Stimulated activated CD8-positive, alpha-beta memory T cell treated with anti-CD3 and anti-CD28 coated beads, Interleukin-7, amount 100 ng/mL, for 24 hours (primary cell): ENCODE measurements at places on chromosomes 4 and X.
A peak's percentile ranks its signal among the peaks of the same experiment; 100 is the strongest.

DNA sequence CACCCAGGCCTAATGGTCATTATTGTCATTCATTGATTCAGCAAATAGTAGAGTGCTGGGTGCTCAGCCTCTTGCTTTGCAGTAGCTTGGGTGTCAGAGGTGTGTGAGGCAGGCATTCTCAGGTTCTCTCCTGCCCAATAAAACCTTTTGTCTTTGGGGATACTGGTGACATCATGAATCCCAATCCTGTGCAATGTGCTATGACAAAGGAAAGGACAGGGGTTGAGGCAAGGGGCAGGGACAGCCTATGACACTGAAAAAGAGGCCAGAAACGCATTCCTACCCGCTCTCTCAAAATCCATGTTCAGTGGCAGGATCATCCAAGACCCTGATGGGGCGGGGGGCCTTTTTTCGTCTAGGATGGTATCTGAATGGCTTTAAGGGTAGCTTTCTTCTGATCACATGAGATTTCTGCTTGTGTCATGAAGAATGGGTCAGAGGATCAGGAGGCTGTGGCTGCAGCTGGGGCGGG lies 1.5 kb upstream of the FAM193A start:
- no peak for DNase-seq

DNA sequence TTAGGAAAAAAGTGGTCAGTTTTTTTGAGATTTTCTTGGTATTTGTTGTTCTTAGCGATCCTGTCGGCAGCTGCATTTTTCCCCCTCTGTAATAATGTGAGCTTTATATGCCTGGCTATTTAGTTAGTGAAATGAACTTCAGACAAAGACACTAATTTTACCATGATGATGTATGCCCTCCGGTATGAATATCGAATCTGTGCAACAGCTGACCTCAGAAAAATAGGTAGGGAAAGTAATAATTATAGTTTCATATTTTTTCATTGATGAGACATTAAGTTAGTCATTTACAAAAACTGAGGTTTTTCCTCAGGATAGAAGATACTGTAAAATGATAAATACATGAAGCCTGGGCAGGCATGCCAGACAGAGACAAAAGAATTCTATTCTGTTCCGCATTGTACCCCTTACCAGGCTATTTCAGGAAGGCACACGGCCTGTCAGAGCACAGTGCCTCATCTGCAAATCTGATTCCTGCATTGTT lies 155.8 kb downstream of the SHROOM3 start:
- DNase-seq, result no peak

DNA sequence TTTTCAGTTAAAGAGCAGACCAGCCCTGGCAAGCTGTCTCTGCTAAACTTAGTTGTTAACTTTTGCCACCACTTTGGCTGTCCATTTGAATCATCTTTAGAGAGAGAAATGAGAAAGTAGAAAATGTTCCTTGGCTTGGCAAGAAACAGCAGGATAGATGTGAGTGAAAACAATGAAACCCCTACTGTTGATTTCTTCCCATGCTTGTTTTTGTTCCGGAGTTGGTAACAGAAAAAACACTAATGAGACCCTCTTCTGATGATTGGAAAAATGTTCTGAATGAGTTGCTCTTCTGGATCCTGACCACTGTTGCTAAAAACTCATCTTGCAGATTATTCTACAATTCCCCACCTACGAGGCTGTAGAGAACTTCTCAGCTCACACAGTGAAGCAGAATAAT lies 203.3 kb downstream of the MAPK10 start:
- DNase-seq, result no peak

- DNase-seq, result no peak
These were observed 88.6 kb downstream of the PALLD start for GRCh38 chr4:168585168-168586091.

DNA sequence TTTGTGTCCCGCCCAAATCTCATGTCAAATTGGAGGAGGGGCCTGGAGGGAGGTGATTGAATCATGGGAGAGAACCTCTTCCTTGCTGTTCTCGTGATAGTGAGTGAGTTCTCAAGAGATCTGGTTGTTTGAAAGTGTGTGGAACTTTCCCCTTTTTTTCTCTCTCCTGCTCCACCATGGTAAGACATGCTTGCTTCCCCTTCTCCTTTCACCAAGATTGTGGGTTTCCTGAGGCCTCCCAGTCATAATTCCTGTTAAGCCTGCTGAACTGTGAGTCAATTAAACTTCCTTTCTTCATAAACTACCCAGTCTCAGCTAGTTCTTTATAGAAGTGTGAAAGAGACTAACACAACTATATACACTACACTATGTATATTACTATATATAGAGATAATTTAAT lies 697.8 kb upstream of the HS3ST1 start:
- no peak for DNase-seq

DNA sequence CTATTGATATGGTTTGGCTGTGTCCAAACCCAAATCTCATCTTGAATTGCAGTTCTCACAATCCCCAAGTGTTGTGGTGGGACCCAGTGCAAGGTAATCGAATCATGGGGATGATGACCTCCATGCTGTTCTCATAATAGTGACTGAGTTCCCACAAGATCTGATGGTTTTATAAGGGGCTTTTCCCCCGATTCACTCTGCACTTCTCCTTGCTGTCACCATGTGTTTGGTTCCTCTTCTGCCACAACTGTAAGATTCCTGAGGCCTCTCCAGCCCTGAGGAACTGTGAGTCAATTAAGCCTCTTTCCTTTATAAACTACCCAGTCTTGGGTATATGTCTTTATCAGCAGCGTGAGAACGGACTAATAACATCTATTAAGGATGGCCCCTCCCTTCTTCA lies 68.8 kb downstream of the FBXW7 start:
- no peak for DNase-seq

DNA sequence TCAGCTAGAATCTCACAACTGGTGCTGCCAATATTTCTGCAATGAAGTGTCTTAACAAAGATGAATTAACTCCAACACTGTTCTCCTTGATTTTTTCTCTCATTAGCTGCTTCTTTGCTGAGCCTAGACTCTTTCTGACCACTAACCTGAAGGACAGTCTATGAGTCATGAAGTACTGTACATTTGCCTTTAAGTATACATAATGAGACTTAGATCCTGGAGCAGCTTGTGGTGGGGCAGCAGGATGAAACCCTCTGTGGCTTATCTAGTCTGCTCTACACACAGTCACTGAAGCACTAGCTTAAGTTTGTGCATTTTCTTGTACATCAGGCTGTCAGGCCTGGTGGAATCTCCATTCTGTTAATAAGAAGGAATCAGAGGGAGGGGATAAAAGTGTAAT lies 307.4 kb upstream of the SMIM31 start:
- no peak for DNase-seq

DNA sequence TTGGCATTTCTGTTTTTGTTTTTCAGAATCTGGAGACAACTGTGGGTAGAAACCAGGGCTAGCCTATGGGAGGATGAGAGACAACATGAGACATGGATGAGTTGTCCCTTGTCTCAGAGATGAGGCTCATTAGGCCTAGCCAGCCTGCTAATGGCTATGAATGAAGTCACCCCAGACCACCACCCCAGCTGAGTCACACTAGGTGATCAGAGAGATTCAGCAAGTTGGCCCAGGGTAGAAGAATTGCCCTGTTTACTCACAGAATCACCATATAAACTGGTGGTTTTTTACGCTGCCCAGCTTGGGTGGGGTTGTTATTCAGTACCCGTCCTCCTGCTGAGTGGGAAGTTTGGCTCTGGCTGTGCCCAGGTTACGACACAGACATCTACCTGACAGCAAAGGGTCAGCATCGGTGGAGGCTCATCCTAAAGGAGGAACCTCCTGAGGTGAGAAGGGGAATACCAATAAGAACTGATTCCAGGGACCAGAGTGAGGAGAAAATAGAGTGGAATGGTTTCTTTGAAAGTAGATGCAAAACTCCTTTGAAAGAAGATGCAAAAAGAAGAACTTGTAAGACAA lies 17.2 kb upstream of the ARSJ start:
- no peak for DNase-seq

- no peak for DNase-seq
These were observed 144.1 kb upstream of the RBPJ start for GRCh38 chr4:26176598-26177149.

DNA sequence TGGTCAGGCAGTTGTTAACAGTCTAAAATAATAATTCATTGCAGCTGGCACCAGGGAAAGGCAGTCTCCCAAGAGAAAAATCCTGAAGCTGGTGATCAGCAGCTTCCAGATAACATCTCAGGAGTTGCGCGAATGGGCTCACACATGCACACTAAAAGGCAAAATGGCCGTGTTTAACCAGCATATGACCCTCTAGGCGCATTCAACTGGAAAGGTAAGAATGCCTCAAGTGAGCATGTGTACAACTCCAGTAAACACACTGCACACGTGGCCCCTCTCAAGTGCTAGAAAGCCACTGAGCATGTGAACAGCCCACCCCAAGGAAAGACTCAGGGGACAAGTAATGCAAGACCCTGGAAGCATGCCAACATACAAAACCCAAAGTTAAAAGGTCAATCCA lies 33.1 kb downstream of the STPG2 start:
- DNase-seq, result no peak

DNA sequence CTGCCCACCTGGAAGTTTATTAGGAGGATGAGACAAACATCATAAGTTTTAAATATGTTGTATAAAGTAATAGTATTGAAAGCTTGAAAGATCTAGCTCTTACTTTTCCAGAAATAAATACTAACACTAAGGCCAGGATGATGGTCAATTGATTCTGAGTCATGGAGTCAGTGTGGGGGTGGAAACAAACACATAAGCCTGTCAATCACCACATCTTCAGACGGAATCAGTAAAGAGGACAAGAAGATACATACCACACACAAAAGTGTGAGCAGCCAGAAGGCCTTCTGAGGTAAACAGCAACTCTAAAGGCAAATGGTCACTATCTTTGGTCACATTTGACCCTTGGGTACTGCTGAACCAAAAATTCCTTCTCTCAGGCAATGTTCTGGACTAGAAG lies 365.0 kb upstream of the RASGEF1B start:
- DNase-seq, result no peak

DNA sequence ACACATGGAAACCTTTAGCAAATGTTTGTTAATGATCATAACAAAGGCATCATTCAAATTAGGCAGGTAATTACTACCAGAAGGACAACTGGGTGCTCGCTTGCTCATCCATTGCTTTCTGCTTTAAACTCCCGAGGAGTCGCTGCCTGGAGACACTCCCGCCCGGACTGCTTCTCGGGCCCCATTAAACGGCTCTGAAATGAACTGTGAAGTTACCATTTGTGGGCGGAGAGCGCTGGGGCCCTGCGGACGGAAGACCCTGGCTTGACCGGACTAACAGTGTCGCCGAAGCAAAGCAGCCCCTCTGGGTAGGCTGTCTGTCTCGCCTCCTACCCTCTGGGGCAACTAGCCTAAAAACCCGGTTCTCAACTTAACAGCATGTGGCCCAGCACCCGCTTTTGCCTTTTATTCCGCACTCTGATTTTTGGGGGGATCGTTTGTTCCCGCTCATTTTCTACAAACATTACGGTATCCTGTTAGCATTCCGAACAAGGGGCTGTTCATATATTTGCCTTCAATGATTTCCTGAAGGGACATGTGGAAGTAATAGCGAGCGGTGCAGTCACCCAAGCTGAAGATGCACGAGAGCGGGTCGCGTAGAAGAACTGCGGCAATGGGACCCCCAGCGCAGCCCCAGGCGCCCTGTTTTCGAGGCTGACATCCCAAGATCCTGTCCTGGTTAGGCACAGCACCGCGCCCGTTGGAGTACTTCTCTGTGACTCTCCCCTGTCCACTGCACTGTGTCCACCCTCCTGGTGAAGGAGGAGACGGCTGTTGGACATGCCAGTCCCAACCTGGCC lies 1.6 kb upstream of the PDGFRA start:
- no peak for DNase-seq

DNA sequence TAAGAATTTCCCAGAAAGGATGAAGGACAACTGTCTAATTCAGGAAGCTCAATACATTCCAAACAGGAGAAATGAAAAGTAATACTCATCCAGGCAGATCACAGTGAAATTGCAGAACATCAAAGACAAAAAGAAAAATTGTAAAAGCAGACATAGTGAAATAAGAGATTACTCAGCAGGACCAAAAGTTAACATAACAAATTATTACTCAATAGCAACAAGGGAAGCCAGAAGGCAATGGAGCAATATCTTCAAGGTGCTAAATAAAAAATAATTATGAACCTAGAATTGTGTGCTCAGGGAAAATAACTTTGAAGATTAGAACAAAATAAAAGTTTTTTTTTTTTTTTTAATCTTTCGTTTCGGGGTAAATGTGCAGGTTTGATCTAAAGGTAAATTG lies 30.5 kb upstream of the ENPP6 start:
- DNase-seq, result no peak

DNA sequence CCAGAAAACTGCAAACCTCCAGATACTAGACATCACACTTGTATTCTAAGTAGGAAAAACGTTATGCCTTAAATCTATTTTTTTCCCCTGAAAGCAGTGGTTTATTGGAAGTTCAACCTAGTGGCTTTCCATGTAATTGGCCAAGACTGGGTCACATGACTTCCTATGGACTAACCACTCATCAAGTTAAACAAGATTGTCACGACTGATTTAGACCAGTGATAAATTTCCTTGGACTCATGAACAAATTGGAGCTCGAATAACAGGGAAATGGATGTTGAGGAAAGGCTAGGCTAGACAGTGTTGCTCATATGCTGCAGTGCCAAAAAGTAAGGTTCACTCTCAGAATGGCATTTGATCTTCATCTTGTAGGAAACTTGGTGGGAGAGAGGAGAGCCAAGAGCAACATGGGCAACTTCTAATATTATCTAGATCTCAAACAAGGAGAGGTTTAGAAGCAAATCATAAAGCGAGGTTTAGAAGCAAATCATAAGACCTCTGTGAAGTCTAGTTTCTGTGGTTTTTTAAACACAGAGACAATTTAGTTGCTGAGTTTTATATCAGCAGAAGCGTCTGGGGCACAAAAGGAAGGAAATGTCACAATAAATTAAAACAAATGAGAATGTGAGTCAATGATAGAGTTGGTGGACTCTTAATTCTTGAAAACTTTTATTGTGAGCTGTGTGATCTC lies 165.6 kb upstream of the BOD1L1 start:
- no peak for DNase-seq

GRCh38 chrX:26138274-26138673 lies at the start of gene MAGEB18:
Gene MAGEB18, plus strand, starts transcription at chrX:26138343. Its CDS starts 643 bp downstream, at chrX:26138986.
- no peak for DNase-seq

DNA sequence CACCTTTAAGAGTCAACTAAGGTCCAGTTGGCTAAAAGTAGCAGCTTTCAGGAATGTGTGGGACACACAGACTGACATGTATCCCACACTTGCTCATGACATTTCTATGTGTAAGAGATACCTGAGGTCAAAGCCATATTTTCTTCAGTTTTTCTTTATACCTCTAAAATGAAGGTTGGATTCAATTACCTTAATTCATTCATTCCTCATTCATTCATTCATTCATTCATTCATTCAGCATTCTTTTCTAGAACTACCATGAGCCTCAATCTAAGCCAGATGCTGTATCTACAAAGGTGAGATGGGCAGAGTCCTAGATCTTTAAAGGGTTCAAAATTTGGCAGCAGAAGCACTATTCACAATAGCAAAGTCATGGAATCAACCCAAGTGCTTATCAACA lies 139.7 kb upstream of the MAP3K15 start:
- no peak for DNase-seq

GRCh38 chr4:6716018-6716911 lies at the start of gene BLOC1S4:
Gene BLOC1S4, plus strand, starts transcription at chr4:6716174. Its CDS starts 36 bp downstream, at chr4:6716210.
- DNase-seq, result peak; percentile 61

GRCh38 chr4:94970650-94971049 lies 212.9 kb downstream of the BMPR1B start:
- no peak for DNase-seq
